Chondrocyte (in vitro differentiated cells): ENCODE measurements at places on chromosomes 4 and X. TPM values are rescaled to one million over a fixed set of nuclear protein-coding genes. Genes with fewer than 3 reads are reported as not detected.

The CRLF2 gene
- not detected in 3 replicates for total RNA-seq

The PAGE2 gene
- not detected in 3 replicates for total RNA-seq

The SRPX gene
- 33.5 to 35.8 TPM (median 34.2 TPM) in 3 replicates for total RNA-seq

The SLC49A3 gene
- 0.85 to 1.3 TPM (median 0.89 TPM) in 3 replicates for total RNA-seq

The USP17L25 gene
- total RNA-seq: not detected in 3 replicates

The DMRTC1B gene
- not detected in 3 replicates for total RNA-seq

The SLC10A4 gene
- 0.18 TPM in 1 of 3 replicates, not detected in the others for total RNA-seq

The TEX13C gene
- not detected in 3 replicates for total RNA-seq

The STARD8 gene
- 0.31 to 0.49 TPM (median 0.37 TPM) in 3 replicates for total RNA-seq

The GRIA3 gene
- 1.6 TPM in 1 of 3 replicates, not detected in the others for total RNA-seq

DNA sequence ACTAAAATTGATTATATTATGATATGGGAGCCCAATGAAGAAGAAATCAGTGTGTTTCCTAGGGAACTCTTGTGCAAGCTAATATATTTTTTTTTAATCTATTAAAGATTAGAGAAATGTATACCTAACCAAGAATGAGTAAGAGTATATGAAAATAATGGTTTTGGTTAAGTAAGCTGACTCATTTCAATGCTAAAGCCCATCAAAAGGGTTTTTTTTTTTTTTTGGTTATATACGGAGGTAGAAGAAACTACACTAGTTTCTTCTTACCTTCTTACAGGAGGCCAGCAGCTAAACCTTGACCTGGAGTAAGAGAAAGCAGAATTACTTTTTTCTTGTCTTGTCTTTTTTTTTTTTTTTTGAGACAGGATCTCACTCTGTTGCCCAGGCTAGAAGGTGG lies 27.5 kb downstream of the RUFY3 start:
- H3K27ac ChIP-seq: no peak overlapping the region
- no peak for DNase-seq
- H3K27me3 ChIP-seq: no peaks in the 10 kb centered on the region
- no peaks in the 10 kb centered on the region for H3K36me3 ChIP-seq
- H3K4me3 ChIP-seq: no peak overlapping the region
- H3K4me1 ChIP-seq: peaks cover 15% of the 10 kb centered on the region

GRCh38 chr4:174996079-174996478 lies 77.9 kb downstream of the ADAM29 start:
- no peaks in the 10 kb centered on the region for H3K27me3 ChIP-seq
- H3K4me3 ChIP-seq: no peak overlapping the region
- no peaks in the 10 kb centered on the region for H3K4me1 ChIP-seq
- H3K36me3 ChIP-seq: no peaks in the 10 kb centered on the region
- no peak overlapping the region for H3K27ac ChIP-seq

GRCh38 chr4:184614509-184614908 lies 34.7 kb downstream of the CASP3 start:
- H3K4me3 ChIP-seq: no peak overlapping the region
- H3K27ac ChIP-seq: no peak overlapping the region
- no peaks in the 10 kb centered on the region for H3K4me1 ChIP-seq

- peaks cover 8% of the 10 kb centered on the region for H3K4me1 ChIP-seq
- no peaks in the 10 kb centered on the region for H3K27me3 ChIP-seq
- no peak for DNase-seq
- peaks cover 9% of the 10 kb centered on the region for H3K36me3 ChIP-seq
These were observed 42.3 kb downstream of the NSG1 start for GRCh38 chr4:4428966-4429875.

DNA sequence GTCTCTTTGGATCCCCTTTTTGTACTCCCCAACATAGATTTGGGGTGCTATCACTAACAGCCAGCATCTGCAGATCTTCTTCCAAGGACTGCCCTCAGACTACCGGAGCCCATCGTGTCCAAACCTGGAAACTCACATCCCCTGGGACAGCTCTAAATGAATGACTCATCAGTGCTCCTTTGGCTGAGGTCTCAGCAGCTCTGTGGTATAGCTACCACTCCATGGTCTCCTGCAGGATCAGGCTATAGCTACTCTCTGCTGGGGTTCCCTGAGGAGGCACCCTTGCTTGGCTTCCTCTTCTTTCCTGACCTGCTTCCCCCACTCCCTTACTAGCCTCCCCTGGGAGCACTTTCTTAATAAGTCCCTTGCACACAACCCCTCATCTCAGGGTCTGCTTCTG lies 97.5 kb upstream of the PRPS2 start:
- H3K27me3 ChIP-seq: no peaks in the 10 kb centered on the region
- no peak overlapping the region for H3K4me3 ChIP-seq
- no peaks in the 10 kb centered on the region for H3K36me3 ChIP-seq
- H3K4me1 ChIP-seq: no peaks in the 10 kb centered on the region
- no peak overlapping the region for H3K27ac ChIP-seq

DNA sequence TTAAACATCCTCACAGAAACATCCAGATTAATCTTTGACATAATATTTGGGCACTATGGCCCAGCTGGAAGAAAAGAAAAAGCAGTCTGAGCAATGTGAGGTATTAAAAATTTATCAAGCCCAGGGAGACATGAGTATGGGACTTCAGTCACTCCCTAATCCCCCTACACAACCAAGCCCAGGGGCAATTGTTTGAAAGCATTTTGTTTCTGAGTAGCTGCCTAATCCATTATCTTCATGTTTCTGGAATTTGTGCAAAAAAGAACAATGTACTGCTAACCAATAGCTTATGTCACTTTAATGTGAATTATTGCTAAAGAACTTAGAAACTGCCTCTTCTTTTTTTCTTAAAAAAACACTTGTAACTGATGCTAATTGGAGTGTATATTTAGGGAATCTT lies 360.7 kb downstream of the TEX13C start:
- no peak overlapping the region for H3K27ac ChIP-seq
- H3K27me3 ChIP-seq: no peaks in the 10 kb centered on the region
- no peaks in the 10 kb centered on the region for H3K4me1 ChIP-seq
- H3K4me3 ChIP-seq: no peak overlapping the region
- H3K36me3 ChIP-seq: no peaks in the 10 kb centered on the region

GRCh38 chr4:211033-211511 lies 86.8 kb downstream of the ZNF718 start:
- no peaks in the 10 kb centered on the region for H3K27me3 ChIP-seq
- H3K27ac ChIP-seq: no peak overlapping the region
- peaks cover 8% of the 10 kb centered on the region for H3K36me3 ChIP-seq
- peaks cover 11% of the 10 kb centered on the region for H3K4me1 ChIP-seq
- no peak overlapping the region for H3K4me3 ChIP-seq

DNA sequence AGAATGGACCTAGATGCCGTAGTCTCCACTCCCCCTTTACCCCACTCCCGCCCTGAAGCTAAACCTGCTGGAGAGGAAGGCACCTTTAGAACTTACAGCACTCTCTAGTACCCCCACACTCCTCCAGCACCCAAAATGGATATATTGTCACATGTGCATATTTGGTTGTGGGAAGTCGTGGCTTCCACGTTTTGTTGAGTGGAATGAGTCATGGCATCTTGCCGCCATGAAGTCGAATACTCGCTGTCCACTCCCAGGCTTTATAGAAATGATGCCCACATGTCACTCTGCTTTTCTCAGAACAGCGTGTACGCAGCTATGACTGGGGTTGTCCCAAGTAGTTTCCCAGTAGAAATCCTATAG lies 545 bp downstream of the ABCE1 start:
- DNase-seq: no peak
- H3K27me3 ChIP-seq: no peaks in the 10 kb centered on the region
- peaks cover 39% of the 10 kb centered on the region for H3K4me1 ChIP-seq

DNA sequence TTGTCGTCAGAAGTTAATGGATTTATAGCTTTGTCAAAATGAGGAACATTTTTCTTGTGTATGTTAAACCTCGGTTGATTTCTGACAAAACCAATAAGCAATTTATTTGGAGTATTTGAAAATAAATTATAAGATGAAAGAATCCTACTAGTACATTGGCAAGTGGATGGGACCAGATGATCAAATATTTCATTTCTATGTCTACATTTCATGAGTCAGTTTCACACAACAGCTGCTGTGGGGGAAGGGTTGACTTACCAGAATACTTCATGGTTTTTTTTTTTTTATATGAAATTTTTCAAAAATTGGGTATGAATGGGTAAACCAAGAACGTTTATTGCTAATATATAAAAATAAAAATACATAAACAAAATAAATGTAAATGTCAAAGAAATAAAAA lies 39.4 kb downstream of the RAPGEF2 start:
- peaks cover 44% of the 10 kb centered on the region for H3K4me1 ChIP-seq
- H3K4me3 ChIP-seq: no peak overlapping the region
- no peak overlapping the region for H3K27ac ChIP-seq
- DNase-seq: no peak

DNA sequence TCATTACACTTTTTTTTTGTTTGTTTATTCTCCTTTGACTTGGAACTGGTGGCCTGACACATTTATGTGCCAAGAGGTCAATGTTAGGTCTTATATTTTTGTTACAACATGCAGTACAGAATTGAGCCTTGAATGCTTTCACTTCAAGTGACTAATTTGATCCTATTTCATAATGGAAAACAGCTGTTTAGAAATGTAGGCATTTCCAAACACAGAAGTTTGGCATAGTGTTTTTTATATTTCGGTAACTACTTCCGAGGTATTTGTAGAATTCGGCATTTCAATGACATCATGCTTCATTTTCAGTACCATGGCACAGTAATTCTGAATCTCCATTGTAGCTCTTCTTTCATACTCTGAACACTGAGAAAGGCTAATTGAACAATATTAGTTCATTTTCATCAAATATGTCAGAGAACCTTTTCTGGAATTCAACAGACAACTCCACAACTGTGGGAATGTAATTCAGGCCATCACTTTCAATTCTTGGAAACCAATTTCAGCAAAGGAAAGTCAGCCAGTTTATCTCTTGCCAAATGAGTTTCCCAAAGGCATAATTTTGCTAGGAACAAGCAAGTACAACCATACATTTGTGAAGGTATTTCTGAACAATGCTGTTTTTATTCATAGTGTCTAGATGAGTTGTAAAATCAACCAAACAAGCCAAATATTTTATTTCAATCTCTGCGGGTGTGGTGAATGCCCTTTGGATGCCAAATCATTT lies 11.4 kb downstream of the FAM120C start:
- H3K27ac ChIP-seq: no peak overlapping the region
- DNase-seq: no peak
- H3K4me3 ChIP-seq: no peak overlapping the region
- H3K4me1 ChIP-seq: peaks cover 2% of the 10 kb centered on the region
- H3K36me3 ChIP-seq: no peaks in the 10 kb centered on the region

GRCh38 chr4:86910369-86910768 lies 18.1 kb upstream of the C4orf36 start:
- H3K27me3 ChIP-seq: no peaks in the 10 kb centered on the region
- no peaks in the 10 kb centered on the region for H3K36me3 ChIP-seq
- peaks cover 20% of the 10 kb centered on the region for H3K4me1 ChIP-seq
- no peak for DNase-seq
- no peak overlapping the region for H3K27ac ChIP-seq
- H3K4me3 ChIP-seq: no peak overlapping the region

- no peaks in the 10 kb centered on the region for H3K36me3 ChIP-seq
- peaks cover 6% of the 10 kb centered on the region for H3K27me3 ChIP-seq
- no peak overlapping the region for H3K4me3 ChIP-seq
- peaks cover 36% of the 10 kb centered on the region for H3K4me1 ChIP-seq
- no peak for DNase-seq
- H3K27ac ChIP-seq: no peak overlapping the region
These were observed 210.2 kb upstream of the GYPA start for GRCh38 chr4:144350706-144351105.

DNA sequence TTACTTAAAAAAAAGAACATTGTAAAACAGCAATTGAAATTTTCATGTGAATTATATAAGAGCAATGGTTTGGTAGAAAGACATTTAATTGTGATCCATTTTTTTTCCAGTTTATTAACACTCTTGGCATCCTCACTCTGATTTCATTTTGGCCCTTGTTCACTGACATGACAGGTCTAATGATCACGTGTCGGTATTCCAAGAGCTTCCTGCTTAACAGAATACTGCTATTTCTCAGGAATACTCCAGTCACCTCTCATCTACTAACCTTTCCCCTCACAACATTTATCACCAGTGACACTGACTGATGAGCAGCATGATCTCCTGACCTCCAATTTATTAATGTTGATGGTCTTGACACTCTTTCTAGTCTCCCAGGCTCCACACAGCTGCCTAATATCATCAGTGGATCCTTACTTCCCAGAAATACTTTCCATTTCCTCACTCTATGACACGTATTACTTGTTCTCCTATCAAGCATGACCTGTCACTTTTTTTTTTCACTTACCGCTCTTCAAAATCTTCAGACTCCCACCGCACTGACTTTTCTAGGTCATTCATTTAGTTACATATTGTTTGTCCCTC lies 847.8 kb upstream of the SLIT2 start:
- no peaks in the 10 kb centered on the region for H3K4me1 ChIP-seq

GRCh38 chr4:65050786-65051185 lies 619.5 kb downstream of the EPHA5 start:
- no peak overlapping the region for H3K27ac ChIP-seq
- no peak overlapping the region for H3K4me3 ChIP-seq
- DNase-seq: no peak
- no peaks in the 10 kb centered on the region for H3K4me1 ChIP-seq
- H3K36me3 ChIP-seq: no peaks in the 10 kb centered on the region
